ENCODE measurements at places on chromosomes 2 and 18.

DNA sequence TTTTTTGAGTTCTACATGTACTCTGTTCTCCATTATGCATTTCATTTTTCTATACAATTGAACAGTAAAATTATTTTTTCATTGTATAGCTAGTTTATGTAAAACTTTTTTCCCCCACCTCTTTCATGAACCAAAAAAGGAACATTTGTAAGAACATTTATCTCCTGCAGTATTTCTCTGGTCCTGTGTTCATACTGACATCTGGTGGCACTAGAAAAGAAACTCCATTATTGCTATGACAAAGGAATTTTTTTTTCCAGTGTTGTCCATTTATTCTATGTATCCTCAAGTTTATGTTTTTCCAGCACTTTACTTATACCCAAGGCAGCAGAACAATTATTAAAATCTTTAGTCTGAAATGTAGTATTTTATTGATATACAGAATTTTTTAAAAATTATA lies 27.4 kb upstream of the CHAC2 start:
- no peak for DNase-seq

- no peak for DNase-seq
Measured at GRCh38 chr2:73269686-73270465, 14.4 kb downstream of the FBXO41 start.

GRCh38 chr2:207767461-207768167 lies 2.1 kb downstream of the FZD5 start:
- DNase-seq, result no peak

- no peak for DNase-seq
Measured at GRCh38 chr18:48814490-48815178, 136.1 kb downstream of the SMAD7 start.

- DNase-seq, result no peak
Measured at GRCh38 chr2:233402789-233403188, 48.5 kb downstream of the DGKD start.

GRCh38 chr2:223055836-223056235 lies 3.8 kb downstream of the KCNE4 start:
- DNase-seq, result no peak

DNA sequence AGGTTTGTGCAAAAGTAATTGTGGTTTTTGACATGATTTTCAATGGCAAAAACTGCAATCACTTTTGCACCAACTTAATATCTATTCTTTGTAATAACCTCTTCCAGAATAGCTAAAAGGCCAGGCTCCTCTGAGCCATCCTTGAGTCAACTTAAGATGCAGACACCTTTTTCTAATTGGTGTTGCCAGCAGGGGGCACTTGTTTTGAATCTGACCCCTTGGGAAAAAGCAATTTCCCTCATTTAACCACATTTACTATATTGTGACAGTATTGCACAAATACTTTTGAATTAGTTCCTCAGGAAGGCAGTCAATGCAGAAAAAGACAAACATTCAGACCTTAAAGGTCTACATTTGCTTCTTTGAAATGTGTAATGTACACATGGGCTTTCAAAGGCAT lies 78.6 kb upstream of the GALNT5 start:
- DNase-seq, result no peak

DNA sequence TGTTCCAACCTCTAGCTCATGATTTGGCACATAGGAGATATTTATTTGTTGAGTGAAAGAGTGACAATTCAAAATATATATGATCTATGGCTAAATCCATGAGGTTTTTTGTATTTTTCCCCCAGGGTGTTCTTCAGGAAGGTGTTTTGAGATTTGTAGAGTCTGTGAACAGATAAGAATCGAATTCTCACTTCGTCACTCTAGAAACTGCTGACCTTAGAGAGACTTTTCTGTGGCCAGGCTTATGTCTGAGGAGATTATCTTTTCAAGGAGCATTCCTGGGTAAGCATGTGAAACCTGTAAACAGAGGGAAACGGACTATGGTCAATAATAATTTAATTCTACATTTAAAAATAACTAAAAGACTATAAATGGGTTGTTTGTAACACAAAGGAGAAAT lies 849 bp upstream of the ITGB6 start:
- DNase-seq, result no peak

GRCh38 chr2:15069149-15069548 lies 436.6 kb downstream of the LRATD1 start:
- no peak for DNase-seq

GRCh38 chr18:3985664-3986063 lies 469.4 kb downstream of the DLGAP1 start:
- no peak for DNase-seq

GRCh38 chr2:68992341-68992740 lies 17.9 kb downstream of the GKN1 start:
- DNase-seq, result no peak

GRCh38 chr2:181484851-181485637 lies 27.9 kb downstream of the ITGA4 start:
- DNase-seq, result no peak

- DNase-seq, result no peak
Measured at GRCh38 chr18:49565101-49565500, 3.2 kb downstream of the LIPG start.

DNA sequence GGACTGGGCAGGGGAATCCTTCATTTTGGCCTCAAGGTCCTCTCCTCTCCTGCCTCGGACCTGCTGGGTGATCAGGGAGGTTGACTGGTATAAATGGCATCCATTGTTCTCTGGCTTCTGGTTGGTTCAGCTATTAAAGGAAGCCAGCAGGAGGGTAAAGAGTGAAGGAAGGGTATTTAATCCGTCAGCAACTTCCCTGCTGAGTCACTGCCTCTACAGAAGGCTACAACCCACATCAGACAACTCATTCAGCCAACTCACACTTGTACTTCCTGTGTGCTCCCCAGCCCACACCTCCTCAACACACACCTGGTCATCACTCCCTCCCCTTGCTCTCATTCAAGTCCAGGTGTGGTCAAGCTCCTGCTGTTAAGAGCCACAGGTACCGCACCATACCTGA lies 68.3 kb upstream of the MRPS9 start:
- DNase-seq, result no peak

DNA sequence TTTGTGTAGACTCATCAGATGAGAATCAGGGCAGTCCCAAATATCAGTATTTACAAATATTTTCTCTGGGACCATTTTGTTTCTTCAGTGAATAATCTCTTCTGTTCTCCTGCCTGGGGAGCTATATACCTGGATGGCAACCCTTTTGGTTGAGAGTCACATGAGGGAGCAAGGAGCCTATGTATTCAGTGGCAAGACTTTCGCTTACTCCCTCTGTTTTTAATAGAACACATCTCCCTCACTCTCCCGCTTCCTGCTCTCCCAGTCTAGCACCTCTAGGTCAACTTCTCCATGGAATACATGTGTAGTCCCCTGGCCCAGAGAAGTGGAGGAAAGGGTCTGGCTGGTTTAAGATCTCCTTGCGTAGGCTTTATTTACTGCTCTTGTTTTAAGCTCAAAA lies 600.3 kb downstream of the CCDC85A start:
- no peak for DNase-seq

GRCh38 chr2:221641181-221641871 lies 69.2 kb upstream of the EPHA4 start:
- no peak for DNase-seq

DNA sequence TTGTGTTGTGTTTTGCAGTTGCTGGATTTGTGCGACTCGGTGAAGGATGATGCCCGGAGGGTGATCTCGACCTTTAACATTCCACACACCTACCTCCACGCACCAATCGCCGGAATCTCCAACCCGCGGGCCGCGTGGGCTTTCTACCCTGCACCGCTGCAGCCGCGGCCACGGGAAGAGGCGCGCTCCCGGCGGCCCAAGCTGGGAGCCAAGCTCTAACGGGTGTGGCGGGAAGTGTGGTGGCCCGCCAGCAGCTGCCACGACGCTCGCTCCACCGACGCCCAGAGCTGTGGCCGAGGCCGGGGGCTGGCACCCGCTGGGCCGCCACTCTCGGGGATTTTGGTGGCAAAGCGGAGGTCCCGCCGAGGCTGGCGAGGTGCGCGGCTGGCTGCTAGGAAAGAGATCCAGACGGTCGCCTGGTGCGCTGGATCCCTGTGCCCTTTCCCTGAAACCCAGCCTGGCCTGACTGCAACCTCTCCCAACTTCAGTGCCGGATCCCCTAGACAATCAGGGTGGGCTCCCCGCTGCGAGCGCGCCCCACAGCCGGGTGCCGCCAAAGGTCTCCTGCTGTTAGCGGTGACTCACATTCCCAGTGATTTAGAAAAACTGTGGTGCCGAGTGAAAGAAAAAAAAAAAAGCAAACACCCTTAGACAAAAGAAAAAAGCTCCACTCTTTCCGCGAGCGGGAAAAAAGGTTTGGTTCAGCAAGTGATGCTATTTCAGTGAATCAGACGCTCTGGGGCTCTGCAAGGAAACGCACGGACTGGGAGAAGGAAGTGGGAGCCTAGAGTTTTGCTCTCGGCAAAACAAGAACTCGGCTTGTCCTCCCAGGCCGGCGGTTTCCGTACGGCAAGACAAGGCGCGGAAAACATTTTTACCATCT lies 2.9 kb upstream of the BCL2L11 start:
- no peak for DNase-seq

DNA sequence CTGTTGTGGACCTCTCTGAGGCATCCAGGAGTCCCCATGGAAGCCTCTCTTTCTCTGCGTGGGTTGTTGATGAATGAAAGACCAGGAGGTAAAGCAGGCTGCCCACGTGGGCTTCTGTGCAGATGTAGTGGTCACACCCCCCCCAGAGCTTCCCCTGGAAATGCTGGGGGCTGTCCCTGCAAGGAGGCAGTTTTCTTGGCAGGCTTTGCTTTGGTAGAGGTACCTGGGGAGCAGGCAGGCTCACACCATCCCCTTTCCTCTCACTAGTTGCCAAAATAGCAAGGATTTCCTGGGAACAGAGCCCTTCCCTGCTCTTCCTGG lies 97.6 kb upstream of the MAP3K20 start:
- DNase-seq, result no peak

GRCh38 chr2:134220344-134220974 lies 33.4 kb upstream of the MGAT5 start:
- no peak for DNase-seq

GRCh38 chr2:170711196-170711773 lies 3.9 kb upstream of the SP5 start:
- no peak for DNase-seq
